ENCODE measurements at places on chromosomes 4 and X.

GRCh38 chrX:135931644-135932487, 38.4 kb downstream of the SAGE1 start:
- DNase-seq: no peak

GRCh38 chr4:158936238-158936637, 166.6 kb upstream of the RAPGEF2 start:
- DNase-seq: no peak

DNA sequence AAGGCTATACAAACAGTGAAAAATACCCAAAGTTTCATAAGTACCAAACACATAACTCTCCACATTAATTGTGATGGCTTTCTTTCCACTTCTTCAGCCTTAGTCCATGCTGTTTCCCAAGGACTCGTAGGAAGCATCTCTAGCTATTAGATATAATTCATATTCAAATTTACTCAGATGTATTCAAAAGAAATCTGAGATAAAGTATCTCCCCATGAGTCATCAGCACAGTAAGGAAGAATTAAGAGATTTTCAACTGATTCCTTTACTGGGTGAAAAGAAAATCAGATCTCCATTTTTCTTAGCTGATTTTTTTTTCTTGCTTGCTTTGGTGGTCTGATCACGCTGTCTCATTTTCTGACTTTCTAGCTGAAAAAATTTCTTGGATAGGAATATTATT, 71.7 kb downstream of the MID1 start:
- no peak for DNase-seq

GRCh38 chrX:19183761-19184477, 61.7 kb upstream of the ADGRG2 start:
- DNase-seq: no peak

GRCh38 chr4:119211867-119212233, 663 bp upstream of the USP53 start:
- no peak for DNase-seq

- DNase-seq: no peak
Measured at GRCh38 chrX:19513383-19513782, 1.9 kb downstream of the MAP3K15 start.

DNA sequence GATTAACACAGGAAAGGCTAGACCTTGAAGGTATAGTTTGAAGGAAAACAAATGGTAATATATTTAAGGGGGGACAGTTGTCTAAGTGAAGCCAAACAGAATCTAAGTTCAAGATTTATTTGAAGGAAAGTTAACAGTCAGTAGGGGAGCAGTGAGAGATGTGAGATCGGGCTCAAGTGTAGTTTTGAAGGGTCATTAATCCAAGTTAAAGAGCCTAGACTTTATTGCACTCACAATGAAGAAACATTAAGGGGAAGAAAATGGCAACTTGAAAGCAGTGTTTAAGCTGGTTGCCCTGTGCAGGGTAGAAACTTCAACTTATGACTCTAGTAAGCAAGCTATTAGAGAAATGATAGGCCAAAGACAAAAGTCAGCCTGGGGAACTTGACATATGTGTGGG, 1952.2 kb downstream of the PCDH7 start:
- no peak for DNase-seq

DNA sequence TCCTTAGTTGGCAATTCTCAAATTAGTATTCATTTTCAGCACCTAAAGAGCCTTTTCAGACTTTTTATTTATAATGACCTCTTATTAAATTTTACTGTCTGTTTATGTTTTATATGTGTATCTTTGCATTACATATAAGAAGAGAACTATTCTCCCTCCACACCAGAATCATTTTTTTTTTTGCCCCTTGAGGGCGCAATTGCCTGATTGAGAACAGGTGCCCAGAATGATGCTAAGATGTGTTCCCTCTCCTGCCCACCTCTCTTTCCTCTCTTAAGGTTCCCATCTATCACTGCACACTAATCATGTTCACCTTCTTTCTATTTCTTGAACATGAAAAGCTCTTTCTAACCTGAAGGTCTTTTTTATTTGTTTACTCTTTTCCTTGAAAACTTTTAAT, 44.2 kb upstream of the ADAM29 start:
- no peak for DNase-seq

DNA sequence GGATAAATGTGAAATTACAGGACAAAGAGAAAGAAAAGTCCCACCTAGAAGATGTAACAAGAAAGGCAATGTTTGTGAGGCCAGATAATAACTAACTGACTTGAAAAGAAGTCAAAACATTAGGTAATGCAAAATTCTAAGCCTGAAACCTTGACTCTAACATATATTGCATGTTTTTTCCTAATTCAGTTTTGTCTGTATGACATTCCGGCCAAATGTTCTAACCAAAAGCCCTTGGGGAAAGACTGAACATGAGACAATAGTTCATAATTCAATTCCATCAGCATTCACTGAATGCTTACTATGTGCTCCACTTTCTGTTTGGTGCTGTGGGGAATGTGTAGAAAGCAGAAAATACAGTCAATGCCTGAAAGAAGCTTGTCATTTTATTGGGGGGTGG, 84.8 kb upstream of the PLAC1 start:
- no peak for DNase-seq

DNA sequence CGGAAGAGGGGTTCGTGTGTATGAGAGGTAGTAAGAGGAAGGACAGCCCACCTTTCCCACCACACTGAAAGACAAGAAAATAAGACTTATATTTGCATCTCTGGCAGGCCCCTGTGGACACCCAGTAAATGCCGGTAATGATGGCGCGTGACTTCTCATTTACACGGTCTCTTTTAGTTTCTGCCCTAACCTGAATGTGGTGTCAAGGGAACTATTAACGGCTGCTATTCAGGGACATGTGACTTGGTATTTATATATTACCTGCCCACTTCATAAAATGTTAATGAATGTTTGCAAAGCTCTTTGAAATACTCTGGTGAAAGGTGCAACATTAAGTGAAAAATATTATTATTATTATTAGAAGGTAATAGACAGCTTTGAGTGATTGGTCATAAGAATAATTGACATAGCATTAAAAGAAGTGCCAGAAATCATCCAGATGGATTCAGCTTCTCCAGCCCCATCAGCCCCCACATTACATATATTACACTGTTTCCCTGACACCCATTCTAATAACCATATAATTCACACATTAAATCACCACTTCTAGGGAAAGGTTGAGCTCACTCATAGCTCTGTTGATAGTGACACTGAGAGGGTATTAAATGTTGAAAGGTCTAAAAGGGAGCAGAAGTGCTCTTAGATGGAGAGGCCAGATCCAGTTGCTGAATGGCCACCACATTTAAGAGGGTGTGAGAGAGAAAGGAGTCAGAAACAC, 83.0 kb upstream of the BEND4 start:
- no peak for DNase-seq

GRCh38 chrX:100994352-100995281, 25.1 kb downstream of the ARL13A start:
- no peak for DNase-seq

GRCh38 chr4:151567056-151567455, 158.1 kb downstream of the FHIP1A start:
- no peak for DNase-seq

DNA sequence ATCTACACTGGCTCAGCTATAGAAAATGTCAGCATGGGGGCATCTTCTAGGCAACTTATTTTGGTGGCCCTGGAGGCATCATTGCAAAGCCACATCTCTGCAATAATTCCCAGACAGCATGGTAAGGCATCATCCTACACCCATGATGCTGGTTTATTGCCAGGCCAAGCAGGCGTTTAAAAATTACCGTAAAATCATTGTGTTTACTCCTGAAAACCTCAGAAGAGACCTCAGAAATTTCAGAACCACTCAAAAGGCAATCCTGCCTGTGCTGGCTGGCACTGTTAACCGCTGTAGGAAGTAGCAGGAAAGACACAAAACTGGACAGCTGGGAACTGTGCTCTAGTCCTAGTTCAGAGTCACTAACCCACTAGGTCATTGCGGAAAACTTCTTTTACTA, 63.2 kb downstream of the MID1 start:
- DNase-seq: no peak

- no peak for DNase-seq
Measured at GRCh38 chrX:41145920-41146608, 60.8 kb downstream of the USP9X start.

- no peak for DNase-seq
Measured at GRCh38 chr4:176363072-176363471, 43.3 kb downstream of the SPCS3 start.

- no peak for DNase-seq
Measured at GRCh38 chr4:111946800-111947199, 198.5 kb upstream of the FAM241A start.

Data from stimulated activated CD4-positive, alpha-beta T cell treated with anti-CD3 and anti-CD28 coated beads, Interleukin-15, amount 100 ng/mL, for 1 hour (primary cell).